ENCODE measurements at places on chromosomes 5 and 9.

DNA sequence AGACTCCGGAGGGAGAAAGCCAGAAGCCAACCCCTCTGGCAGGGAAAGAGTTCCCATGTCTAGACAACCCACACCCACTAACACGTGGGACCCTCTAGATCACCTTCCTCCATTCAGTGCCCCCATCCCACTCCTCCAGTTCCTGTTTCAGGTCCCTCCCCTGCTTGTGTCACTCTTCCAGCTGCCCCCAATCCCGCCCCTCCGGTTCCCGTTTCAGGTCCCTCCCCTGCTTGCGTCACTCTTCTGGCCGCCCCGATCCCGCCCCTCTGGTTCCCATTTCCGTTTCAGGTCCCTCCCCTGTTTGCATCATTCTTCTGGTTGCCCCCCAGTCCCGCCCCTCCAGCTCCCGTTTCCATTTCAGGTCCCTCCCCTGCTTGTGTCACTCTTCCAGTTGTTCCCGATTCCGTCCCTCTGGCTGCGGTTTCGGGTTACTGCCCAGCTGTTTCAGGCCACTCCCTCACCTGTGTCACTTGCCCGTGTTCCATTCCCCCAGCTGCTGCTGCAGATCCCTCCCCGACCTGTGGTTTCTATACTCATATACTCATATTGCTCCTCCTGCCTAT is 64.8 kb upstream of the RANBP6 start:
- DNase-seq, result peak; percentile 37

GRCh38 chr5:93582167-93582462 is 907 bp upstream of the NR2F1 start:
- no peak for DNase-seq

GRCh38 chr5:124285071-124285470 is 461.4 kb downstream of the ZNF608 start:
- no peak for DNase-seq

- DNase-seq, result no peak
These were observed 110.5 kb upstream of the HMHB1 start for GRCh38 chr5:143701493-143701892.

DNA sequence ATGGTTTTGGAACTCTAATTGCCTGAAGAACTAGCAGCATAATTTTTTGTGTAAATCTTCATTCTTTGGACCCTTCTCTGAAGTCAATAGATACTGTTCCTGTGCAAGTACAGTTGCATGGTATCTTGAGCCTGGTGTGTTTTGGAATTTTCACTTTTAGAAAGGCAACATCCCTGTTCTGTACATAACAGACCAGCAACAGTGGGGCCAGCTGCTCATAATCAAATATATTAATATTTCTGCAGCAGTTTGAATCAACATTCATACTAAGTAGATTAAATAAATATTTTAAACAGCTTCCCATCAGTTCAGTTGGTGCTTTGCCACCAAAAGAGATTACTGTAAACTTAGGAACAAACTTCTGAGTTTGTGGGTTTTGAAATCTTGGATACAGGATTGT is 97.9 kb downstream of the CD180 start:
- no peak for DNase-seq

- DNase-seq, result no peak
These were observed 215.0 kb downstream of the ROR2 start for GRCh38 chr9:91735049-91735448.

DNA sequence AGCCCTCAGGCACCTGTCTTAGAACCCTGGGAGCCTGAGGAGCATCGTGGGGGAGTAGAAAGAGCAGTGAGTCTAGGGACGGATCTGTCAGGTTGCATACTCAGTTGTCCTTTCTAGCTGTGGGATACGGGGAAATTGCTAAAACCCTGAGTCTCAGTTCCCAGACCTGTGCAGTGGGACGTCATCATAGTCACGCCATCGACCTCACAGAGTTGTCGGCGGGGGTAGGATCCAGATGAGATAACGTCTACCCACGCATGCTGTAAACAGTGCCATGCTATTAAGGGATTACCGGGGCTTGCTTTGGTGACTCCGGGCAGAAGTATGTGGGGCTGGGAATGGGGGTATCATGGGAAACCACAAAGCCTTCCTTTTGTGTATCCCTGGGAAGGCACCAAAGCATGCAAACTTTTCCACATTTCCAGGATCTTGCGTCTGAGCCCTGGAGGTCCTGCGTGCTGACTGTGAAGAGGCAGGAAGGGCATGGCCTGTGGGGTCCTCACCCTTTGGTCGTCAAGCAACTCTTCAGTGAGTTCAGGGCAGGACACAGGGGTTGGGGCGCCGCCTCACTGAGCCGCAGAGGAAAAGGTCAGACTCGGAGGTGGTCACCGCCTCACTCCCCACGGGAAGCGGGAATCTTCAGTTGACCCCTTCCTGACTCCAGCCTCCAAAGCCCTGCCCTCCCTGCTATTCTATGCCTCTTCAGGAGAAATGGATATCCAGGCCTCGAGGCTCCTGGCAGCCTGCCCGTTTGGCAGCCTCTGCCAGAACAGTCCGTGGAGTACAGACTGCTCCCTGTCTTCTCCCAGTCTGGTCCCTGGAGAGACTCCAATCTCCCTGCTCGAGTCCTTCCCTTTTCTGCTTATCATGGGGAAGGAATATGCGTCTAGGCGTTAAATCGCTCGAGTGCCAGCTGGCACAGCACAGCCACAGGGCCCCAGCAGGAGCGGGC is 186.8 kb upstream of the KLF9 start:
- peak; percentile 84 for DNase-seq

DNA sequence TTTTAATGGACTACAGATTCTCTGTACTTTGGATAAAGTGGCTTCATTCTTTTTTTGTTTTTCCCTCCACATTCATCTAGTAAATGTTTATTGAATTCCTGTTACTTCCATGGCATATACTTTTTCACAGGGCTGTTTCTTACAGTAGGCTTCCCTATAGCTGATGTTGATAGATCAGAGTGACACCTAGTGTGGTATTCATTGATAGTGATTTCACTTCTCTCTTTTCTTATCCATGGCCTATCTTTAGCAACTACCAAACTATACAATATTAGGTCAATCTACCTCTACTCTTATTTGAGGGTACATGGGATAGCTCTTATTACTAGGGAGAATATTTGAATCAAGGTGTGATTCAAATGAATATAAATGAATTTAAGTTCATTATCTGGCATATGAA is 35.8 kb downstream of the FSD1L start:
- no peak for DNase-seq

DNA sequence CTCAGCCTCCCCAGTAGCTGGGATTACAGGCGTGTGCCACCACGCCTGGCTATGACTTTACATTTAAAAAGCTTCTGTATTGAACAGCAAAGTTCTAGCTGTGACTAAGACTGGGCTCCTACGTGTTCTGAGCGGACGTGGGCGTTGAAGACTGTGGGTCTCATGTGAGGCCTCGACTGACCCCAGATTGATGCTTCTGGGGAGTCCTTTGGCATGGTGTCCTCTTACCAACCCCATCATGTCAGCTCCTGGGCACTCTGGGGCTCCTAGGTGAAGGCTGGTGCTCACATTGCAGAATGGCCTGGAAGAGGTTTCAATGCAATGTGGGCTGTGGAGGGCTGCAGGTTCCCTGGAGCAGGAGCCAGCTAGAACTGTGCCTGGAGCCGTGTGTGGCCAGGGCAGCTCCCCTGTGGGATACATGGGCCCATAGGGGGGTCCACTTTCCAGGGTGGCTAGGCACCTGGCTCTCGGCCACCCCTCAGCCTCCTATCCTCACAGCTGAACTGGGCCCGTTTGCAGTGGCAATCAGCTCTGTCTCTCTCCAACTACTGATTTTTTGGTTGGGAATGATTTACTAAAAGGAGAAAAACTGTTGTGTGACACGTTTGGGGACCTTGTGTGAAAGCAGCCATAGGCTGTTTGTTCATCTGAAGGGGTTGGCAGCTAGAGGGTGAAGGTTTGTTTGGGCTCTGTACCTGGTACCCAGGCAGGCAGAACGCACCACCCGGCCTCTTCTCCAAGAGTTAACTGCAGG is 29.7 kb downstream of the SLC25A25 start:
- no peak for DNase-seq

GRCh38 chr9:35168963-35169362 is 7.2 kb downstream of the UNC13B start:
- no peak for DNase-seq

GRCh38 chr5:107541400-107541799 is 129.3 kb downstream of the EFNA5 start:
- DNase-seq, result no peak

DNA sequence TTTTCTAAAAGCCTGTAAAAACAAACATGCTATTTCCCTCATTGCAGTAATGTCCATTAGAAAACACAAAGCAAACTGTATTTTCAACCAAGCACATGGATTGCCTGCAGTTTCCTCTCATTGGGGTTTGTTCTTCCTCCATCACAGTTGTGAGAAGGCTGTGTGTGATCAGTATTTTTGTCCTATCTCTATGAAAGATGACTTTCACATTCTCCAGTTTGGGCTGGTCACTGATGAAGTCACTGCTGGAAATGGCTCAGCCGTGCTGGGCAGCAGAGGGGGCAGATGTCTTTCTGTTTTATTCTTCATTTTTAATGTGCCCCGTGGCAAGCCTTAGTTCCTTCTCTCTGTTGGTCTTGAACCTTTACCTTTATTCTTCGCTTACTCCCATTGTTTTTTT is 288.9 kb upstream of the MPDZ start:
- DNase-seq, result no peak

- DNase-seq, result no peak
These were observed 356.1 kb downstream of the SPOCK1 start for GRCh38 chr5:137142764-137143605.

- peak; percentile 69 for DNase-seq
These were observed 950 bp downstream of the RGMB start for GRCh38 chr5:98774192-98775033.

GRCh38 chr5:124936626-124936933 is 190.1 kb upstream of the ZNF608 start:
- no peak for DNase-seq

DNA sequence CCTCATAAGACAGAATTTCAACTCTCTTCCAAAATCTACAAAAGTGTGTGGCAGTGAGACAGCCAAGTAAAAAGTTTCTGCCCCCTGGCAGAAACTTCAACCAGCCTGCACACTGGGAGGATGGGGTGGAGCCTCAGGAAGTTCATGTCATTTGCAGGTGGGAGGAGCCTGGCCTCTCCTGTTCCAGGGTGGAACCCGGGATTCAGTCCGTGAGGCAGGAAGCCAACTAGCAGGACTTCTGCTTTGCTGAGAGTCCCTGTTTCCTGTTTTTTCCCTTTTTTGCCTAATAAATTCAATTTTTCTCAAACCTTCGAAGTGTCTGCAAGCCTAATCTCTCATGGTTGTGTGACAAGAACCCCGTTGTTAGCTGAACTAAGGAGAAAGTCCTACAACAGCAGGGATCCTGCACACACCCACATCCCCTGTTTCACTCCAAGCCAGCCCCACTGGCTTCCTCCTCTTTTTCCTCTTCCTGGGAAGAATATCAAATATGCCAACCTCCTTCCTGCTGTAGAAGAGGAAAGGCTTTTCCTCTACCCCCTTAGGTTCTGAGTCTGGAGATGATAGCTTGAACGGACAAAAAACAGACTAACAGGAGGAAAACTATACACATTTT is 69.3 kb downstream of the ALDH7A1 start:
- no peak for DNase-seq

Data from D341Med (cell line).